ENCODE measurements at places on chromosomes 16 and 17.

DNA sequence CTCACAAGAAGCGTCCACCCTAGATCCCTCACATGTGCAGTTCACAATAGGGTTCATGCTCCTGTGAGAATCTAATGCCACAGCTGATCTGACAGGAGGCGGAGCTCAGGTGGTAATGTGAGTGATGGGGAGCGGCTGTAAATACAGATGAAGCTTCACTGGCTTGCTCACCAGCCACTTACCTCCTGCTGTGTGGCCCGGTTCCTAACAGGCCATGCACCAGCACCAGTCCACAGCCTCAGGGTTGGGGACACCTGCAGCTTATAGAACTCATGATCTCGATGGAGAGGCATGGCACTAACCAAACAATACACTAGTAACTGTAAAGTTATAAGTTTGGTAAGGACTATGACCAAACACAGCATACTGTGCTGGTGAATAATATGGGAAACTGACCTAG, 368.0 kb upstream of the CDH5 start:
- no peak for DNase-seq

DNA sequence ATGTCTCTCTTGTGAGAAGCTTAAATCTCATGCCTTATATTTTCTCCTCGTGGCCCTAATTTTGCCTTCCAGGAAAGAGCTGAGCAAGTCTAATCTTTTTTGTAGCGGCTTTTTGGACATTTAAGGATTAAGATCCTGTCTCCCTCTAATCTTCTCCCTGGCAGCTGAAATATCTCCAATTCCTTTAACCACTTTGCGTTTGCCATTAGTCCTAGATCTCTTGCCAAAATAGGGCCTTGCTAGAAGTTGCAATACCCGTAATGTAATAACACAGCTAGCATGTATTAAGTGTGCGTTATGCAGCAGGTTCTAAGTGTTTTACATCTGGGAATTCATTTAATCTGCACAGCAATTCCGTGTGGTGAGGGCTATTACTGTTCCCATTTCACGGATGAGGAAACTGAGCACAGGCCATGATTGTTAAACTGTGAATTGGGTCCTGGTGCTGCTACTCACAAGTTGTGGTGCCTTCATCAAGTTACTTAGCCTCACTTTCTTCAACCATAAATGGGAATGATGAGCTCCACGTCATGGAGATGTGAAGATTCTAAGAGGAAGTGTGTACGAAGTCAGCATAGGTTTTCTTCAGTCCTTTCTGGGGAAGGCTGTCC, 198.9 kb upstream of the ASIC2 start:
- DNase-seq, result no peak

DNA sequence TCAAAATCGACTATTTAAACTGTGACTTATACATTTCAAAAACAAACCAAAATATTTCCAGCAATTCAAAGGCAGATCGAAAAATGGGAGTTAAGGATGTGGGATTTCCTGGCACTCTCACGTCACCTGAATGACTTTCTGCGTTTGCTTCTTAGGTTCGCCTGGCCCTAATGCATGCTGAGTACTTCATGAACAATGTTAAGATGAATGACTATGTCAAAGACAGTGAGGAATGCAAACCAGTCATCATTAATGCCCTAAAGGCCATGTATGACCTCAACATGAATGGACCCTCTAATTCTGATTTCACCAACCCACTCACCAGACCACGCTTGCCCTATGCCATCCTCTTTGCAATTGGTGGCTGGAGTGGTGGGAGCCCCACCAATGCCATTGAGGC, 7.3 kb downstream of the KLHL10 start:
- no peak for DNase-seq

GRCh38 chr17:32786169-32786568, 90.8 kb downstream of the MYO1D start:
- no peak for DNase-seq

GRCh38 chr17:44899074-44899782, at the start of gene EFTUD2:
Gene EFTUD2, minus strand, starts transcription at chr17:44899445. Its CDS starts 4,924 bp downstream, at chr17:44894521.
- DNase-seq, result peak; percentile 58

DNA sequence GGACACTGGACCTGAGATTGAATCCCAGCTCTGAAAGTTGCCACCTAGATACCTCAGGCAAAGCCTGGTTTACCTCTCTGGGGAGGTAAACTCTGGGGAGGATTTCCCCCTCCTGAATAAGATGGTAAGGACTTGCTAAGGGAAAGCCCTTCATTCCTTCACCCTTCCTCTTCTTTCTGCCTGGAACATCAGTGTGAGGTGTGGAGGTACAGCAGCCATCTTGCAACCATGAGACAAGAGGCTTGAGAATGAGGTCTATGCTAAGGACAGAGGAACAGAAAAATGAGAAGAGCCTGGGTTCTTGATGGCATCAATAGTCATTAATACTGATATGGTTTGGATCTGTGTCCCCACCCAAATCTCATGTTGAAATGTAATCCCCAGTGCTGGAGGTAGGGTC, 23.7 kb upstream of the ADCY9 start:
- DNase-seq, result no peak

GRCh38 chr17:71444078-71444477, 676.7 kb upstream of the SOX9 start:
- DNase-seq, result no peak

DNA sequence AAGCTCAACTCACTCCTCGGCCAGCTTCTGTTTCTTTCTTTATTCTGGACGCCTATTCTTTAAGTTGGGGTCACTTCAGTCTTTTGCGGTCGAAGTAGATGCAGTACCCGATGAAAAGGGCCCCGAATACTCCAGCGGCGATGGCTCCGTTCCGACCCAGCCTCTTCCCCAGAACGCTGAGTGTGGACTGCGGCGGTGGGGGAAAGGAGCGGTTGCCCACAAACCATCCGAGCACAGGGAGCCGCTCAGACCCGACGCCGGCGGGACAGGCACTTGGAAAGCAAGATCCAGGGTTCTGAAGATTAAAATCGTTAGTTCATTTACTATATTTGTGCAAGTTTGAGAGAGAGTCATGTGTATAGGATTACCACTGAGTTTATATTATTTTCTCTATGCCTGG, 22.5 kb downstream of the SLFN12L start:
- no peak for DNase-seq

- no peak for DNase-seq
These were observed 116.0 kb upstream of the SOX9 start for GRCh38 chr17:72004611-72005331.

- DNase-seq, result no peak
These were observed 46.1 kb downstream of the WSB1 start for GRCh38 chr17:27339836-27340550.

GRCh38 chr17:58974354-58974753, 132.3 kb downstream of the TRIM37 start:
- DNase-seq, result no peak

DNA sequence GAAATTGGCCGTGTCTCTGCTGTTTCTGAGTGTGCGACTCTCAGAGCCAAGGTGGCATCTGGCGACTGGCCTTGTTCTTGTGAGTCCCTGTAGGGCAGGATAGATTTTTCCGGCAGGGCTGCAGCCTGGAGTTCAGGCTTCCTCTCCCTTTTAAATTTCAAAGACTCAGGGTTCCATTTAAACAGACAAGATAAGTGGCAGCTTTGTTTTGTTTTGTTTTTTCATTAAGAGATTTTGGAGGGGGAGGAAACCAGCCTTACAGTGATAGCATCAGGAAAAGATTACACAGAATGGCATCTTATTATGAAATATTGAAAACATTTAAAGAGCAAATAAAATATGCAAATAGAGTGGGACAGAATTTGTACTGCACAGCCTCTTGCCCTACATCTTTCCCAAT, 151.3 kb downstream of the RPTOR start:
- no peak for DNase-seq

- DNase-seq, result no peak
These were observed 36.0 kb downstream of the OSBPL7 start for GRCh38 chr17:47785538-47786123.

- DNase-seq, result no peak
These were observed 101.7 kb upstream of the GPR139 start for GRCh38 chr16:20175358-20175757.

GRCh38 chr16:79272141-79272577, 328.4 kb downstream of the MAF start:
- no peak for DNase-seq

DNA sequence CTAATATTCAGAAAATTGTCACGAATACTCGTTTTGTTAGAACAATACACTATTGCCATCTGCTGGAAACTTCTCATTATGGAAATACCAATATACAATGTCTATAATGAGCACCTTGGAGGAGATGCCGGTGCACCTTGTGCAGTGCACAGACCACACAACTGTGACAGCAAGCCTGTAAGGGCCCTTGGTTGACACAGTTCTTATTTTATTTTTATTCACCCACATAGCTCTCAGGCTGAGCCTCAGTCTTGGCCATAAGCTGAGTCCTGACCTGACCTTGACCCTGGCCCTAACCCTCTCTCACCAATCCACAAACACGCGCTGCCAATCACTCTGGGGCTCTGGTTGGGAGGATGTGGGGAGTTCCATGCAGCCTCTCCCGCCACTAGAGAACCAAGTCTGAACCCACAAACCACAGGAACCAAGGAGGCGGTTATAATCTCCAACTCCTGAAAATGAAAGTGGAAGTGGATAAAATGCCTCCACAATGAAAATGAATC, 7.6 kb downstream of the AIPL1 start:
- no peak for DNase-seq

DNA sequence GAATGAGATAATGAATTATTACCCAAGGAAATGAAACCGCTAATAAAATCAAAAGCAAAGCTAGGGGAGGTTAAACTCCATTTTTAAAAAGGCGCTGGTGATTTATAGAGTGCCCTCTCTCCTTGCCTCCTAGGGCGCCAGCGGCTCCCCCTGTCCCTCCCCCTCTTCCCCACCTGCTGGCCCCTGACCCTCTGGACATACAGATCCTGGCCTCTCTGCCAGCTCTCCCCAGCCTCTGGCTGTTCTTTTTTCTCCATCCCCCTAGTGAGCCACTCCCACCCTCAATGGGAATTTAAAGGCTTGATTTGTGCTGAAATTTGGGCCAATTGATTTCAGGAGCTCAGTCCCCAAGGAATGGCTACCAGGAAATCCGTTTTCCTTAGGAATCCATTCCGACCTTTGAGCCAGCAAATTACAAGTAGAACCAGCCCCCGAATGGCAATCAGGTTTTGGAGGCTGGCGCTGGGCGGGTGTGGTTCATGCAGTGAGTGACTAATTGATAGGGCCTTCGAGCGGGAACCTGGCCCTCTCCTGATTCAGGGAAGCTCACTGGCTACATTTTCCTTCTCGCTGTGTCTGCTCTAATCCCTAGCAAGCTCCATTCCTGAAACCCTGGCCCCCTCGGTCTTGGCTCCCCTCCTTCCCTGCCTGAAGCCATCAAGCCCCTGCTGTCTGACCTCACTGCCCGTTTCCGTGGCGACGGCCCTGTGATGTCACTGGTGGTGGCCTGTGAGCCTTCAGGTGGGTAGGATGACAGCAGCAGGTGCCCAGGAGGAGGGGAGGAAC, 141.9 kb upstream of the SDK2 start:
- DNase-seq, result peak; percentile 85

GRCh38 chr16:457732-458400, 32.4 kb downstream of the RAB11FIP3 start:
- DNase-seq, result no peak

GRCh38 chr17:74825952-74826719, 33.5 kb downstream of the GRIN2C start:
- no peak for DNase-seq
